Activated naive CD4-positive, alpha-beta T cell (primary cell): ENCODE measurements at places on chromosomes 11 and 22.

DNA sequence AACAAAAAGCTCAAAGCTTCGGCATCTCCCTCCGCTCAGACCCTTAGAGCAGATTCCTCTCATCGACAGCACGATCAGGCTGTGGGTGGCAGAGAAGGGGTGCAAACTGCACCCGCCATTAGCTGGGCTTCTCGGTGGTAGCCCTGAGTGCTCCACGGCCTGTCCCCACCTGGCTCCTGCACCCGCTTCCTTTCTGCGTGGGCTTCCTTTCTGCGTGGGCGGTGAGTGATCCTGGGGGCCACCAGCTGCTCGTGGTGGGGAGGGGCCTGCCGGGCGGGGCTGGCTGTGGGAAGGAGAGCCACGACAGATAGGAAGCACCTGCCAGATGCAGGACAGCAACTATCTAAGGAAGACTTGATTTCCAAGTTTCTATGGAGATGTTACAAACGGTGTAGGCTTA lies 55.0 kb downstream of the BRD1 start:
- DNase-seq, result no peak

DNA sequence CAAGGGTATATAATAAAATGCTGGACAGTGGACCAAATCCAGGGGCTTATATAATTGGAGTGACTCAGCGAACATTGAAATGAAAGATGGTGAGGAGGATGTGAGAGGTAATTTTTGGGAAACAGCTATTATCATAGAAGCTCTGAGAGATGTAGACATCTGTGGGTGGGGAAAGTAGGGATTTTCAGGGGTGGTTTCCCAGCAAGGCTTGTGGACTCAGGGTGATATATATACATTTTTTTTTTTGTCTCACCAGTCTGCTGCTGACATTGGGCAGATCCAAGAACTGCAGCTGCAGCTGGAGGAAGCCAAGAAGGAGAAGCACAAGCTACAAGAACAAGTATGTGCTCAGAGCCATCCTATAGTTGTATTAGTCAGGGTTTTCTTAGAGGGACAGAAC lies 208.1 kb downstream of the MYO18B start:
- DNase-seq, result no peak

DNA sequence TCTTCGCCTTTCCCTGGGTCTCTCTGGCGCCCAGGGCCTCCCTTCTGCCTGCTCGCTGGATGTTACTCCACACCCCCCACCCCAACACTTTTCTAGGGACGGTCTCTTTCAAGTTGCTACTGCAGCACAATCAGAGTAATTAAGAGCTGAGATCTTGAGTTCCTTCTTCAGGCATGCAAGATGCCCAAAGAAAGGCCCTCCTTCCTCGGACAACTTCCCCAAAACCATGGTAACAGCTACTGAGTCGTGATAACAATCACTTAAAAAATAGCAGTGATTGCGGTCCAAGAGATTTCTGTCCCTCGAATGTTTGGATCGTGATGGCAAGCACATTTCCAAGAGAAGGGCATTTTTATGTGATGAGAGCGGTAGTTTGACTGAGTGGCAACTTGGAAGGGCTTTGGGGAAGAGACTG lies 638 bp upstream of the TENM4 start:
- DNase-seq, result no peak

- DNase-seq, result no peak
These were observed 5.6 kb upstream of the KCTD17 start for GRCh38 chr22:37045958-37046357.

DNA sequence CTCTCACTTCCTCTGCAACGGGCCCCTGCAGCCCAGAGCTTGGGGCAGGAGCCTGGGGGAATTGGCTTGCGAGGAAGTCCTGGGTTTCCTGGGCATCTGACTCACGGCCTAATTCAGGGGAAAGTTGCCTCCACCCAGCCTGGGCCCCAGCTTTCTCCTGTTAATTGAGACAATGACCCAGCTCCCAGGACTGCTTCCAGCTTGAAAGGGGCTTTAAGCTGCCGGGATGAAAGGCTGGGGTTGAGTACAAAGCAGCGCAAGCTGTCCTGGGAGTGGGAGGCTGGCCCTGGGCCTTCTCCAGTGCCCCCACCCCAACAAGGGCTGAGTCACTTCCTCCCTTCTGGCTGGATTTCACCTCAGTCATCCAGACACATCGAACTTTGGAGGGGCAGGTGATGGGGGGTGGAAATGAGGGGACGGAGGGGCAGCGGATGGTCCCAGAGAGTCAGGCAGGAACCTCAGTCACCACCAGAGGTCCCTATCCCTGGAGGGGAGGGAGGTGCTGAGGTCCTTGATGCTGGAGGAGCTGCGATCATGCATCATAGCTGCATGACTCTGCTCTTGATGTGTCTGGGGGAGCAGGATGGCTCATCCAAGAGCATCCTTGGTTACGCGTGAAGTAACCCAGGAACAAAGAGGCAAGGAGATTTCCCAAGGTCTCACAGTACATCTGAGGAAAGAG lies 30.1 kb upstream of the OAF start:
- DNase-seq, result no peak

DNA sequence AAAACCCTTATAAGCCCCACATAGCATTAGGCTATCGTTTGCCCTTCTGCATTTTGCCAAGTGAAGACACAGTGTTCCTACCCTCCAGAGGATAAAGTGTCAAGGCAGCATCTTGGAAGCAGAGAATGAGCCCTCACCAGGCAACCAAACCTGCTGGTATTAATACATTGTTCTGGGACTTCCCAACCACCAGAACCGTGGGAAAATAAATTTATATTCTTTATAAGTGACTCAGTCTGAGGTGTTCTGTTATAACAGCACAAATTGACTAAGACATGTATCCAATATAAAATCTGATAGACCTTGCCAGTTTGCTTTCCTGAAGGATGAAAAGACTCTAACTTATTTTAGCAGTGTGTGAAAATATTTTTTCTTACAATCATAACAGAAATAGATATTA lies 792.5 kb upstream of the LRRC4C start:
- no peak for DNase-seq

GRCh38 chr22:49418341-49418894 lies 409.3 kb downstream of the BRD1 start:
- DNase-seq, result no peak

DNA sequence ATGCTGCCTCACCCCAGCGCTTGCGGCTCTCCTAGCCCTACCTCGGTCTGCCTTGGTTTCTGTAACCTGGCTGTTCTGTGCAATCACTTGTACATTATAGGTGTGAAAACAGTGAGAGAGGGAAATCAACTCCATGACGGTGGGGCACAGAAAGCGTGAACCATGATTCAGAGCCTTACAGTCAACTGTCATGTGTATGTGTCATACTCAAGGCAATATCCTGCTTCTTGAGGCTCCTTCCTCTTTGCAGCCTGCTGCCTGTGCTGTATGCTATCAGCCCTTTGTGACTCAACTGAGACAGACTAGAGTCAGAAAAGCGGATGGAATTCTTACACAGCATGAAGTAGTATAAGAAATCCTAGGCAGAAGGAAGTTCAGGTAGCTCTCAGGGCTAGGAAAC lies 2.1 kb downstream of the NRIP3 start:
- no peak for DNase-seq

- DNase-seq, result no peak
These were observed 260.0 kb upstream of the POU2AF2 start for GRCh38 chr11:110985547-110985946.

DNA sequence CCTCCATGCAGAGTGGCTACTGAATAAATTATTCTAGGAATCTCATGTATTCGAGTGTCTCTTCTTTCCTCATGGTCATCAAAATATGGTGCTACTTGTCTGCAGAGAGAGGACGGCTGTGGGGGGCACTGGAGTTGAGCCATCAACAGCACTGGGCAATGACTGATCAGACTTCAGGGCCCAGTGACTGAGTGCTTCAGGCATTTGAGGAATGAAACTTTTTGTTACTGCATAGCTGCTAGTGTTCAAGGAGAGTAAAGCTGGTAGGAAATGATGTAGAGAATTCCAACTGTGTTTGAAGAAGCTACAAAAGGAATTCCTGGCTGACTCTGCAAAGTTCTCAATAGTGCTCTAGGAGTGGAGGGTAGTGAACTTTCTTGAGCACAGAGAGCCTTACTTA lies 277.7 kb downstream of the CADM1 start:
- no peak for DNase-seq

- peak; percentile 10 for DNase-seq
These were observed 938 bp downstream of the FXYD6 start for GRCh38 chr11:117875382-117876058.

- DNase-seq, result no peak
These were observed at the start of gene CDC42EP1 for GRCh38 chr22:37559901-37560607. TSS of gene CDC42EP1 (plus strand) at chr22:37560480. CDS start at chr22:37566350, 5,870 bp downstream.

DNA sequence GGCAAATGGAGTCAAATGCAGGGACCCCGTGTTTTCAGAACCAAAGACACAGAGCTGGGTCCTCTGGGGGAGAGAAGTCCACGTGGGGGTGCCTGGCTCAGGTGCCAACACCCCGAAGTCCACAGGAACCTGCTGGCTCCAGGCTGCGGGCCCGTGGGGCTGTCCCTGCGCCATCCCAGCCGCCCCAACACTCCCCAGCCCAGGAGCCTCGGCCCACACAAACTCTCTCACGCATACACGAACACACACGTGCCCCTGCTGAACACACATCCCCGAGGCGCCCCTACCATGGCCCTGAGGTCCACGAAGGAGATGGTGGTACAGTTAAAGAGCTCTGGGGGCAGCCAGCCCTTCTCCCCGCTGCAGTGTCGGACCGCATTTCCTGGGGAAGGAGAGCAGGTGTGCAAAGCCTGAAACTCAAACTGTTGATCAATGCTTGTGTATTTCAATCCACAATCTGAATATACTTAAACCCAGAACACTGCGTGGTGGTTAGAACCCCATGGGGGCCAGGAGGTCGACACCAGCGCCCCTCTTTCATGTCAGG lies 54.7 kb downstream of the TRMU start:
- no peak for DNase-seq

- no peak for DNase-seq
These were observed 3.2 kb downstream of the GLB1L2 start for GRCh38 chr11:134334796-134335571.

GRCh38 chr11:72630104-72630852 lies 43.9 kb downstream of the PDE2A start:
- no peak for DNase-seq

DNA sequence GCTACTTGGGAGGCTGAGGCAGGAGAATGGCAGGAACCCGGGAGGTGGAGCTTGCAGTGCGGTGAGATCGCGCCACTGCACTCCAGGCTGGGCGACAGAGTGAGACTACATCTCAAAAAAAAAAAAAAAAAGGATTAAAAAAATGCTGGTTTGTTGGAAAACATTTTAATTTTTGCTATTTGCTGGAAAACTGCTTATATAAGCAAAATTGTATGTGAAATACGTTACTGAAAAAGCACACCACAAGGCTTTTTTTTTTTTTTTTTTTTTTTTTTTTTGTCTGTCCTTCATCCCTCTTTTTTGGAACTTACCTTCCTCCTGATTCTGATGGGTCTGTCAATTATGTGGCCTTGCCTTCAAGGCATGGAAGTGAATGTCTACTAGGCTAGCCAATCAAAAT lies 40.8 kb downstream of the DCDC1 start:
- no peak for DNase-seq

- no peak for DNase-seq
These were observed 31.7 kb downstream of the POU2F3 start for GRCh38 chr11:120271672-120272071.

DNA sequence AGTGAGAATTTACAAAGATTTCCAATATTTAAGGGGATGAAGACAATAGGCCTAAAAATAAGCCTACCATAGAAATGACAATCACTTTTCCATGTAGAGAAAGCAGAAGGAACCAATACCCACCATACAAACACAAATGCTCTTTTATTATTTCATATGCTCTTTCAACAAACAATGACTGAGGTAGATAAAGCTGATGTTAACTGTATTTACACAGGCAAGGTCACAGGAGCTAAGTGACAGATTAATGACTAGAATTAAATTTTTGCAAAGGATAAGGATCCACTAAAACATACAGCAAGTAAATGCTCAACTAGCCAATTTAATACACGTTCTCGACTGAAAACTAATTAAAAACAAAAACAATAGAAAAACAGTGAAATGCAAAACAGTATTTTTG lies 34.2 kb downstream of the PICALM start:
- DNase-seq, result no peak

DNA sequence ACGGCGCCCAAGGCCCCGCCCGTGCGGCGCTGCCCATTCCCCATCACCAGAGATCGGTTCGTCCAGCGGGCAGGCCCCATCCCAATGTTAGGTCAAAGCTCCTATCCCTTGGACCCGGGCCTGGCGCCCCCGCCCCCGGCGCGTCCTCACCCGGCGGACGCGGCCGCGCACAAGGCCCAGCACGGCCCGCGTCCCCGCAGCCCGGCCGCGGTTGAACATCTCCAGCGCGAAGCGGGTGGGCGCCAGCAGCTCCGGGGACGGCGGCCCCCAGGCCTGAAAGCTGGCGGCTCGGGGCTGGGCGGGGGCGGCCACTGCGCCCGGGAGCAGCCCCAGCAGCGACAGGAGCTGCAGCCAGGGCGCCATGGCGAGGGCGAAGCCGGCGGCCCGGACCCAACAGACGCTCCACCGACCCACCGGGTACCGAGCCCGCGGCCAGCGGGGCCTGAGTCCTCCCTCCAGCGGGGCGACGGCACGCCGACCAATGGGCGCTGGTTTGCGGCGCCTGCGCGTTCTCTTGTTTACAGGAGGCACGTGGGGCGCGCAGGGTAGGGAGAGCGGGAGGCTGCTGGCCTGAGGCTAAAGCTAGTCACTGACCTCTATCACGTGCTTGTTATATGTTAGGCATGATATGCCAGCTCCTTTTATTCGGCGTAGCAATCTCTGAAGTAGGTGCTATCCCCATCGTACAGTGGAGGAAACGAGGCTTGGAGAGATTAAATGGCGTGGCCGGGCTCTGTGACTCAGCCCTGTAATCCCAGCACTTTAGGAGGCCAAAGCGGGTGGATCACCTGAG lies at the start of gene CTSF:
Gene CTSF (minus strand): TSS at position 483 of the 793 bp plus-strand sequence. CDS start 120 bp downstream, at position 363.
- DNase-seq, result peak; percentile 50

DNA sequence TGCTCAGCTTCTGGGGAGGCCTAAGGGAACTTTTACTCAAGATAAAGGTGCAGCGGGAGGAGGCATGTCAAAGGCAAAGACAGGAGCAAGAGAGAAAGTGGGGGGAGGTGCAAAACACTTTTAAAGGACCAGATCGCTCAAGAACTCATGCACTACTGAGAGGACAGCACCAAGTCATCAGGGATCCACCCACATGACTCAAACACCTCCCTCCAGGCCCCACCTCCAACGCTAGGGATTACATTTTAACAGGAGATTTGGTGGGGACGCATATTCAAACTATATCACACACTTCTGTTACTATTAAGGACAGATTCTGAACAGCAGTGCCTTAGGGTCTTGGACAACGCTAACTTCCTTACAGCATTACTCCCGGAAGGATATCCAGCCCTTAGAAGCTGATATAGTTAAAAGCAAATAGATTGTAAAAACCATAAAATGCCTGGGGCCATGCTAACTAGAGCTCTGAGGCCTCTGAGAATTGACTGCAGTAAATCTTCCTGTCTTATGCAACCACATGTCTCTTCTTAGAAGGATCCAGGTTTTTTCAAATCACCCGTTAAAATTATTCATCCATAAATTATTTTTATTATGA lies 16.7 kb upstream of the ZC3H12C start:
- no peak for DNase-seq

- no peak for DNase-seq
These were observed 6.4 kb upstream of the CDPF1 start for GRCh38 chr22:46256358-46256958.

- peak; percentile 41 for DNase-seq
These were observed 98.6 kb downstream of the CEP164 start for GRCh38 chr11:117426297-117426685.

GRCh38 chr22:24587251-24587650 lies 5.6 kb downstream of the LRRC75B start:
- DNase-seq, result no peak
